Astrocyte (in vitro differentiated cells and primary cell): ENCODE measurements at places on chromosomes 6 and 20. TPM values are rescaled to one million over a fixed set of nuclear protein-coding genes. Genes with fewer than 3 reads are reported as not detected.

DNA sequence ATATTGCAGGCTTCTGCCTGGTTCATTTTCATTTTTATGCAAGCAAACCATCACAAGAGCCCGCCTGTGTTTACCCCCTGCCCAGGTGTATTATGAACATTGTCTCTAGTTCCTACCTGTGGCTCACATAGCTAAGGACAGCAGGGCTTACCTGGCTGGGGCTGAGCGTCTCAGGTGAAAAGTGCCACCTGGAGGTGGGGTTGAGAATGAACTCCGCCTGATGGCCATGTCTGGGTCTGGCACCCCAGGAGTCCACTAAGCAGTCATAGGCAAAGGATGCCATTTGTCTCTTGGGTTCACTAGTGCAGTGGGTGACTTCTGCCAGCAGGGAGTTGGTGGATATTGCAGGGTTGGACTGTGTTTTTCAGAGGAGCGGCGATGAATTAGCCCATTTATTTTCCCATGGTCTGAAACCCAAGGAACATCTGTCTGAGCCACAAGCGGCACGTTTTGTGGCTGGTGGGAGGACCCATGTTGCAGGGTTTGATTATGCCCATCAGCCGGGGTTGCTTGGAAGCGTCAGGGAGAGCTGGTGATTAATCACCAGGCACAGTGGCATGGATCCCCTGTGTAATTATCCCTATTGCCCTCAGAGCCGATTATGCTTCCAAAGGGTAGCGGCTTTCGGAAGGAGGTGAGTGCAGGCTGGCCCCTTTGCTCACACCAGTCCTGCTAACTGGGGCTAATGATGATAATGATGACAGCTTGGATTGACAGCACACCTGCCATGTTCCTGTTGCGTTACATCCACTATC is 92.1 kb downstream of the CDH26 start:
- no peak overlapping the region for H3K27ac ChIP-seq
- no peak overlapping the region for H3K4me3 ChIP-seq
- DNase-seq, result no peak

GRCh38 chr20:49583669-49584417 is 15.9 kb upstream of the PTGIS start:
- peak; percentile 99 for DNase-seq
- no peak overlapping the region for H3K4me3 ChIP-seq
- no peaks in the 10 kb centered on the region for H3K36me3 ChIP-seq
- H3K27ac ChIP-seq, result peak overlapping the region; percentile 24
- H3K4me1 ChIP-seq, result peaks cover 26% of the 10 kb centered on the region

The EXOC2 gene
- total RNA-seq, result 44.4 and 49.7 TPM in 2 replicates

The TMEM217 gene
- 7.3 and 8.2 TPM in 2 replicates for total RNA-seq

DNA sequence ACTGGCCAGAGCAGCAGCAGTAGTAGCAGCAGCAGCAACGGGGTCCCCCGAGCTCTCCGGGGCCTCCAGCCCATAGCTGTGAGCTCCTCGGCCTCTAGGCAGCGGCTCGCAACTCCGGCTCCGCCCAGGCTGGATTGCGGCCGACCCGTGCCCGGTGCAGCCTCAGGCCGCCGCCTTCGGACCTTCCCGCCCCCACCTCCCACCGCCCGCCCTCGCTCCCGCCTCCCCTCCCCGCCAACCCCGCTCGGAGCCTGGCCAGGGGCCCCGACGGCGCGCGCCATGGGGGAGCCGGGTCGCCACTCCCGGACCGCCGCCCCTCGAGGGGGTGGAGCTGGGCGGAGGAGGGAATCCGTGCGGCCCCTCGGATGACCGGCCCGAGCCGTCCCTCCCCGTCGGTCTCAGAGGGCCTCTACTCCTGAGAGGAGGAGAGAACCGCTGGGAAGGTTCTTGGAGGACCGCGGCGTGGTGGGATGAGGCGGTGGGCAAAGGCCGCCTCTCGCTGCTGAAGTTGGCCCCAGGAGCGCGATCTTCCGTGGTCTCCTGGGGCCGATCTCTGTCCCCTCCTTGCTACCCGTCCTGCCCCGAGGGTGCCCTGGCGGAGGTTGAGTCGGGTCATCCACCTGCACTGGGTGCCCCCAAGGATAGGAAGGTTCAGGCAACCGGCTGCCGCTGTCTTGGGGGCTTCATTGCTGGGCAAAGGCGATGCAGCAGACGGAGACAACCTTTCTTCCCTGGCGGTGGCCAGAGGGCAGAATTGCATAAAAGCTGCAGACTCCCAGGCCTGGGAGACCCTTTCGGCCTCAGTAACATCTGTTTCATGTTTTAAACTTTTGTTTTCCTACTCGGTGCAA is at the start of gene ADAM33:
ADAM33 (minus strand) TSS at position 80 of the 851 bp plus-strand sequence; CDS start at position 74, 6 bp downstream.
- DNase-seq, result no peak
- peaks cover 37% of the 10 kb centered on the region for H3K4me1 ChIP-seq
- no peak within 1 kb of the TSS for H3K27ac ChIP-seq
- H3K27me3 ChIP-seq, result peaks cover 3% of the 10 kb centered on the region

GRCh38 chr20:51631011-51631950 is 88.8 kb upstream of the NFATC2 start:
- no peaks in the 10 kb centered on the region for H3K27me3 ChIP-seq
- H3K4me1 ChIP-seq, result peaks cover 36% of the 10 kb centered on the region
- peak; percentile 99 for DNase-seq
- peaks cover 3% of the 10 kb centered on the region for H3K36me3 ChIP-seq

GRCh38 chr6:53244399-53244931 is 95.8 kb upstream of the GCM1 start:
- no peak for DNase-seq
- no peak overlapping the region for H3K27ac ChIP-seq
- no peaks in the 10 kb centered on the region for H3K27me3 ChIP-seq
- no peaks in the 10 kb centered on the region for H3K4me1 ChIP-seq

GRCh38 chr20:57988828-57989227 is 239.6 kb downstream of the ANKRD60 start:
- H3K36me3 ChIP-seq, result no peaks in the 10 kb centered on the region
- H3K4me3 ChIP-seq, result no peak overlapping the region
- no peak for DNase-seq
- no peak overlapping the region for H3K27ac ChIP-seq
- H3K4me1 ChIP-seq, result peaks cover 17% of the 10 kb centered on the region
- H3K27me3 ChIP-seq, result no peaks in the 10 kb centered on the region

GRCh38 chr6:89977808-89978748 is 83.8 kb downstream of the GJA10 start:
- peaks cover 6% of the 10 kb centered on the region for H3K4me1 ChIP-seq
- H3K27me3 ChIP-seq, result peaks cover 3% of the 10 kb centered on the region
- no peak overlapping the region for H3K27ac ChIP-seq
- DNase-seq, result peak; percentile 91

The TNFRSF6B gene
- 2.0 and 2.8 TPM in 2 replicates for total RNA-seq

GRCh38 chr6:137653706-137654059 is 159.5 kb upstream of the OLIG3 start:
- no peak overlapping the region for H3K27ac ChIP-seq
- H3K4me3 ChIP-seq, result no peak overlapping the region
- no peaks in the 10 kb centered on the region for H3K27me3 ChIP-seq
- no peaks in the 10 kb centered on the region for H3K36me3 ChIP-seq
- DNase-seq, result no peak

- no peaks in the 10 kb centered on the region for H3K27me3 ChIP-seq
- H3K4me3 ChIP-seq, result no peak overlapping the region
- H3K27ac ChIP-seq, result no peak overlapping the region
- H3K36me3 ChIP-seq, result no peaks in the 10 kb centered on the region
- H3K4me1 ChIP-seq, result no peaks in the 10 kb centered on the region
- DNase-seq, result no peak
Observed at GRCh38 chr20:23079016-23079351, 7.1 kb downstream of the CD93 start.

DNA sequence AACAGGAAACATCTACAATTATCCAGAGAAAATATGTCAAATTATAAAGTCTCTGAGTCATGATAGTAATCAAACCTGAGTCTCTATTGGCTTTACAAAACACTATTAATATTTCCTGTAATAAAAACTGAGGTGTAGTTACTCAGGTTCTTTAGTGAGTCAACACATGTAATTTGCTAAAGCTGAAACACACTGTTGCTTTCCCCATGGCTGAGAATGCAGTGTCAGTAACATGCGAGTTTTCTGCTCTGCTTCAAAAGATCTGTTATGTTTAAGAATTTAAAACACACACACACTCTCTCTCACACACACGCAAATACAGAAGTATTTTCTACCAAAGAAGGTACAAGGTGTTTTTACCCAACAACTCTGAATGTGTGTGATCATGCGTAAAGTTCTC is 38.6 kb downstream of the ATXN1 start:
- peak overlapping the region; percentile 94 for H3K27ac ChIP-seq
- no peaks in the 10 kb centered on the region for H3K36me3 ChIP-seq
- H3K4me3 ChIP-seq, result no peak overlapping the region
- H3K27me3 ChIP-seq, result no peaks in the 10 kb centered on the region
